Natural killer cell treated with Interleukin-12 subunit alpha and Interleukin-12 subunit beta and Interleukin-15 and Interleukin-18, amount 100 ng/mL, for 72 hours (primary cell): ENCODE measurements at places on chromosomes 4 and X. TPM values are rescaled to one million over a fixed set of nuclear protein-coding genes. Genes with fewer than 3 reads are reported as not detected.

- no peak overlapping the region for H3K4me3 ChIP-seq
- no peaks in the 10 kb centered on the region for H3K4me1 ChIP-seq
- H3K27ac ChIP-seq = no peak overlapping the region
- no peaks in the 10 kb centered on the region for H3K36me3 ChIP-seq
Measured at GRCh38 chr4:182492423-182492822, 249.2 kb downstream of the TENM3 start.

DNA sequence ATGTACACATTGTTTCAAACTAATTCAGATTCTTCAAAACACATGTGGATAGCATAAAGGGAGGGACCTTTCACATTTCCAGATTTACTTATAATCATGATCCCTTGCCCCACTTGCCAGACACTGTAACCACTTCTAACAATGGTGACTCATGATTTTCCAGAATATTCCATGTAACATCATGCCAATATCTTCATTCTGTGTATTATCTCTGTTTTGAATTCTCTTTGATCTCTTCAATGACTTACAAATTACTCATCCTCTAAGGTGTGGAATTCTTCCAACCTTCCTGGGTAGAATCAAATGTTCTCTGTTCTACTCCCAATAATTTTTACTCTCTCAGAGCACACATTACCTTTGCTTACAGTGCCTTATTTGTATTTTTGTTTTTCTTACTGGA is 517.1 kb downstream of the PCDH7 start:
- no peak overlapping the region for H3K4me3 ChIP-seq
- no peak overlapping the region for H3K27ac ChIP-seq
- DNase-seq = no peak
- no peaks in the 10 kb centered on the region for H3K4me1 ChIP-seq

DNA sequence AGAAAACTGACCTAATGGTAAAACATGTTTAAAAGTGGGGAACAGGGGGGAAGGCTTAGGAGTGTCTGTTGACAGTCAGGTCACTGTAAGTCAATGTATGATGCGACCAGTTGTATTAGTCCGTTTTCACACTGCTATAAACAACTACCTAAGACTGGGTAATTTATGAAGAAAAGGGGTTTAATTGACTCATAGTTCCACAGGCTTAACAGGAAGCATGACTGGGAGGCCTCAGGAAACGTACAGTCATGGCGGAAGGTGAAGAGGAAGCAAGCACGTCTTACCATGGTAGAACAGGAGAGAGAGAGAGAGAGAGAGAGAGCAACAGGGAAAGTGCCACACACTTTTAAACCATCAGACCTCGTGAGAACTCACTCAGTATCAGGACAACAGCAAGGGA is 13.0 kb upstream of the PLAC1 start:
- no peak overlapping the region for H3K27ac ChIP-seq
- H3K27me3 ChIP-seq = no peaks in the 10 kb centered on the region
- no peak for DNase-seq
- no peak overlapping the region for H3K4me3 ChIP-seq
- H3K36me3 ChIP-seq = no peaks in the 10 kb centered on the region

GAGE2A gene
- not detected for total RNA-seq

- no peaks in the 10 kb centered on the region for H3K36me3 ChIP-seq
- H3K27ac ChIP-seq = no peak overlapping the region
- H3K4me3 ChIP-seq = no peak overlapping the region
- no peak for DNase-seq
- no peaks in the 10 kb centered on the region for H3K27me3 ChIP-seq
- peaks cover 9% of the 10 kb centered on the region for H3K4me1 ChIP-seq
Measured at GRCh38 chr4:141654098-141654497, 17.7 kb downstream of the IL15 start.

GRCh38 chrX:80316526-80316925 is 103.7 kb upstream of the TENT5D start:
- no peaks in the 10 kb centered on the region for H3K4me1 ChIP-seq
- H3K4me3 ChIP-seq = no peak overlapping the region
- no peak overlapping the region for H3K27ac ChIP-seq
- DNase-seq = no peak
- no peaks in the 10 kb centered on the region for H3K27me3 ChIP-seq

DNA sequence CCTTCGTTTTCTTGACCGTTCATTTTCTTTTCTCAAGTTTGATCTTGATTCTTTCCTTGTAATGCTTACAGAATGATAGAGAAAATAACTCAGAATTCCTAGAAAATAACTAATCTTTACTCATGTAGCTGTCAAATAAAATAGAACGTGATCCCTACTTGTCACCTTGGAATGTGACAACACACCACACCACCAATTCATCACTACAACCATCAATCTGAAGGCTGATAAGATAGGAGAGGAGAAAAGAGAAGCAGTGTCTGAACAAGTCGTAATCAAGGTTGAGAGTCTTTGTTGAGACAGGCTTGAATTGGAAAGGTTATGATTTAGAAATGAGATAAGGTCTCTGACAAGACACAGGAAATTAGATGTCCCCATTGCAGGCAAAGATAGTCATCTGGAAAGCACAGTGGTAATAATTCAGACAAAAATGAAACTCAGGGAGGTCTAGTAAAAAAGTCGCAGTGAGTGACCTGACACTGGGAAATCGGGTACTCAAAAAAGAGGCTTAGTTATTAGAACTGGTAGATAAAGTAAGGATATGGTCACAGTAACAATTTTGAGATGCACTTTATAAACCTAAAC is 456.2 kb downstream of the FAT4 start:
- no peak for DNase-seq
- H3K27ac ChIP-seq = no peak overlapping the region
- H3K27me3 ChIP-seq = no peaks in the 10 kb centered on the region
- no peak overlapping the region for H3K4me3 ChIP-seq
- H3K4me1 ChIP-seq = no peaks in the 10 kb centered on the region

ASB5 gene
- not detected for total RNA-seq

DNA sequence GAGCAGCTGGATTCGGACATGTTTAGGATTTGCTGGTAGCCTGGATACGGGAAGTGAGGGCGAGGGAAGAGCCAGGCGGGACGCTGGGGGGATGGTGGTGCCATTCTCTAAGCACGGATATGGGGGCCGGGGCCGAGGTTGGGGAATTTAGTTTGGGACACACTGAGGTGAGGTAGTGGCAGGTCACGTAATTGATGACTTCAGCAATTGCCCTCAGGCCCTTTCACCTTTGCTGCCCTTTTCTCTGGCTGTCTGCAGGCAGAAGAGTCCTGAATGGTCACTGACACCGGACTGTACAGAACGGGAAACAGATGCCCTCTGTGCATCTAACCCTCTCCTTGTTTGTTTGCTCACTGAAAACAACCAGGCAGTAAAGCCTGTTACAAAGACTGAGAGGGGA is 16.9 kb upstream of the HMGB3 start:
- no peak overlapping the region for H3K4me3 ChIP-seq
- no peaks in the 10 kb centered on the region for H3K4me1 ChIP-seq
- no peaks in the 10 kb centered on the region for H3K36me3 ChIP-seq
- no peak for DNase-seq

GRCh38 chr4:145319751-145320150 is 139.4 kb upstream of the OTUD4 start:
- peaks cover 6% of the 10 kb centered on the region for H3K27me3 ChIP-seq
- DNase-seq = no peak
- no peak overlapping the region for H3K4me3 ChIP-seq
- no peak overlapping the region for H3K27ac ChIP-seq

CSN1S1 gene
- not detected for total RNA-seq

DNA sequence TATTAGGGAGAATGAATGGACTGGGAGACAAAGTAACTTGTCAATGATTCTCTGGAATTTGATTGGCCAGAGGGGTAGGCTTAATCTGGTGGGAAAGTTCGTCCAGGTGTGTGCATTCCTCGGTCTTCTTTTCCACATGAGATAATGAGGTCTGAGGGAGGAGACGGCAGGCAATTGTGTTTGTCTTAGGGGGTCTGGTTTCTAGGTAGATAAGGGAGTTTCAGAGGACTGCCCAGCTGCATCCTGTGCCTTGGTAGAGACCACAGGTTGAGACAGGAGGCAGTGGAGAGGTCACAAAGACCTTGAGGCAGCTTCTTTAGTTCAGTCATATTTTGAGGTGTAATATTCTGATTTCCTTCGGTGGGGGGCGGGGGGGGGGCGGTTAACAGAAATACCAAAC is 4.3 kb downstream of the MGST2 start:
- peaks cover 24% of the 10 kb centered on the region for H3K4me1 ChIP-seq
- no peak overlapping the region for H3K27ac ChIP-seq
- H3K27me3 ChIP-seq = no peaks in the 10 kb centered on the region
- H3K4me3 ChIP-seq = no peak overlapping the region
- DNase-seq = no peak

SLC25A14 gene
- total RNA-seq = 11.9 TPM

ZXDA gene
- 3.0 TPM for total RNA-seq

DNA sequence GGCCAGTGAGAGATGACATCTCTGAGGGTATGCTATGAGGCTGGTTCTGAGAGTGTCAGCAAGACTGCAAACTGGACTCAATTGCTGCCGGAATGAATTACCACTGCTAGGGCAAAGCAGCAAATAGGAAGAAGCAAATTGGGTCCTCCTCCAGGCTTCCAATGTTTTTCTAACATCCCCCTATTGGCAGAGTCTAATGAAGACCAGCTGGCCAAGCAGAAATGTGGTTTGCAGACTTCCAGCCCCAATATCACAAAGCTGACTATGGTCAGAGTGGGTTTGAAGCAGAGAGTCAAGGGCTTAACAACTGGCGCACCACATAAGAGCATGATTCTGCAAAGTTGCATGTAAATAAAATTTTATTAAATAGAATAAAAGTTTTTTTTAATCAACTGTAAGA is 225.4 kb upstream of the GLRA2 start:
- no peak overlapping the region for H3K27ac ChIP-seq
- no peak for DNase-seq
- H3K36me3 ChIP-seq = no peaks in the 10 kb centered on the region
- no peak overlapping the region for H3K4me3 ChIP-seq

DNA sequence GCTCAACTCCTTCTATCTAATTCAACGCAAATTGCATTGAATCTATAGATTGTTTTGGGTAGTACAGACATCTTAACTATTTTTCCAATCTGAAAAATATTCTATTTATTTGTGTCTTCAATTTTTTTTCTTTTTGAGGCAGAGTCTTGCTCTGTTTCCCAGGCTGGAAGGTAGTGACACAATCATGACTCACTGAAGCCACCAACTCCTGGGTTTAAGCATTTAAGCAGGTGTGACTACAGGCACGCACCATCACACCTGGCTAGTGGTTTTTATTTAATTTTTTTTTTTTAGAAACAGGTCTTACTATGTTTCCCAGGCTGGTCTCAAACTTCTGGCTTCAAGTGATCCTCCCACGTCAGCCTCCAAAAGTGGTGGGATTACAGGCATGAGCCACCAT is 98.3 kb downstream of the GK start:
- H3K36me3 ChIP-seq = no peaks in the 10 kb centered on the region
- H3K27me3 ChIP-seq = no peaks in the 10 kb centered on the region
- no peak overlapping the region for H3K4me3 ChIP-seq
- no peak for DNase-seq
- H3K27ac ChIP-seq = no peak overlapping the region

ABLIM2 gene
- 0.24 TPM for total RNA-seq

DNA sequence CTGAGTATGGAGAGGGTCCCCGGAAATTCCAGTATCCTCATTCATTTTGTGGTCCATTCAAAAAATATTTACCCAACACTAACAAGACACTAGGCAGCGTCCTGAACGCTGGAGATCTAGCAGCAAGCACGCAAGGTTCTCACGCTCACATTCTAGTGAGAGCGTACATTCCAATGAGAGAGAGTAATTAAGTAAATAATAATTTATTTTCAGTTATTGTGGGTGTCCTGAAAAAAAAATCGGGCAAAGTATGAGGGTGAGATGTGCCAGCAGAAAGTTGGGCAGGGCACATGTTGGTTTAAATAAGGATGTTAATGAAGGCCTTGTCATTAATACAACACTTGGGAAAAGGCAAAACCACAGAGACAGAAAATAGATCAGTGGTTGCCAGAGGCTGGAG is 4.0 kb upstream of the TMEM156 start:
- H3K4me3 ChIP-seq = no peak overlapping the region
- no peaks in the 10 kb centered on the region for H3K36me3 ChIP-seq
- DNase-seq = no peak
- no peak overlapping the region for H3K27ac ChIP-seq
- no peaks in the 10 kb centered on the region for H3K4me1 ChIP-seq
- no peaks in the 10 kb centered on the region for H3K27me3 ChIP-seq

DNA sequence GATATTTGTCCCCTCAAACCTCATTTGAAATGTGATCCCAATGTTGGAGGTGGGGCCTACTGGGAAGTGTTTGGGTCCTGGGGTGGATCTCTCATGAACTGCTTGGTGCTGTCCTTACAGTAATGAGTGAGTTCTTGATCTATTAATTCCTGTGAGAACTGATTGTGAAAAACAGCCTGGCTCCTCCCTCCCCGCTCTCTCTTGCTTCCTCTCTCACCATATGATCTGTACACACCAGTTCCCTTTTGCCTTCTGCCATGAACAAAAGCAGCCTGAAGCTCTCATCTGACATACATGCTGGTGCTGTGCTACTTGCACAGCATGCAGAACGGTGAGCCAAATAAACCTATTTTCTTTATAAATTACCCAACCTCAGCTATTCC is 11.2 kb upstream of the YIPF7 start:
- no peak overlapping the region for H3K4me3 ChIP-seq
- H3K36me3 ChIP-seq = no peaks in the 10 kb centered on the region
- DNase-seq = no peak
- H3K27ac ChIP-seq = no peak overlapping the region
- peaks cover 12% of the 10 kb centered on the region for H3K27me3 ChIP-seq
- H3K4me1 ChIP-seq = no peaks in the 10 kb centered on the region

GRCh38 chrX:73916931-73917667 is 354.1 kb downstream of the CHIC1 start:
- no peaks in the 10 kb centered on the region for H3K4me1 ChIP-seq
- H3K4me3 ChIP-seq = no peak overlapping the region
- DNase-seq = no peak
- H3K27ac ChIP-seq = no peak overlapping the region

- no peak for DNase-seq
- H3K36me3 ChIP-seq = no peaks in the 10 kb centered on the region
- no peak overlapping the region for H3K4me3 ChIP-seq
Measured at GRCh38 chr4:153798901-153799693, 10.2 kb upstream of the SFRP2 start.

ADH1A gene
- total RNA-seq = not detected

DNA sequence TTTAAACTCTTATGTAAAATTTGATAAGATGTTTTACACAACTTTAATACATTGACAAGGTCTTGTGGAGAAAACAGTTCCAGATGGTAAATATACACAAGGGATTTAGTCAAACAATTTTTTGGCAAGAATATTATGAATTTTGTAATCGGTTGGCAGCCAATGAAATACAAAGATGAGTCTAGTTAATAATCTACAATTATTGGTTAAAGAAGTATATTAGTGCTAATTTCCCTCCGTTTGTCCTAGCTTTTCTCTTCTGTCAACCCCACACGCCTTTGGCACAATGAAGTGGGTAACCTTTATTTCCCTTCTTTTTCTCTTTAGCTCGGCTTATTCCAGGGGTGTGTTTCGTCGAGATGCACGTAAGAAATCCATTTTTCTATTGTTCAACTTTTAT is at the start of gene ALB:
ALB (plus strand) TSS at position 246 of the 400 bp plus-strand sequence; CDS start at position 287, 41 bp downstream.
- H3K27me3 ChIP-seq = no peaks in the 10 kb centered on the region
- no peaks in the 10 kb centered on the region for H3K36me3 ChIP-seq
- H3K4me1 ChIP-seq = no peaks in the 10 kb centered on the region
- H3K27ac ChIP-seq = no peak within 1 kb of the TSS

PNMA3 gene
- 0.55 TPM for total RNA-seq

GRCh38 chr4:25253071-25253445 is 19.2 kb downstream of the PI4K2B start:
- no peaks in the 10 kb centered on the region for H3K36me3 ChIP-seq
- H3K4me1 ChIP-seq = peaks cover 26% of the 10 kb centered on the region
- DNase-seq = no peak
